Stimulated activated CD4-positive, alpha-beta T cell treated with anti-CD3 and anti-CD28 coated beads, Interleukin-2, amount 100 ng/mL, for 24 hours (primary cell): ENCODE measurements at places on chromosomes 1 and 21.
A peak's percentile ranks its signal among the peaks of the same experiment; 100 is the strongest.

GRCh38 chr1:149936992-149937705 lies 470 bp upstream of the MTMR11 start:
- no peak for DNase-seq

DNA sequence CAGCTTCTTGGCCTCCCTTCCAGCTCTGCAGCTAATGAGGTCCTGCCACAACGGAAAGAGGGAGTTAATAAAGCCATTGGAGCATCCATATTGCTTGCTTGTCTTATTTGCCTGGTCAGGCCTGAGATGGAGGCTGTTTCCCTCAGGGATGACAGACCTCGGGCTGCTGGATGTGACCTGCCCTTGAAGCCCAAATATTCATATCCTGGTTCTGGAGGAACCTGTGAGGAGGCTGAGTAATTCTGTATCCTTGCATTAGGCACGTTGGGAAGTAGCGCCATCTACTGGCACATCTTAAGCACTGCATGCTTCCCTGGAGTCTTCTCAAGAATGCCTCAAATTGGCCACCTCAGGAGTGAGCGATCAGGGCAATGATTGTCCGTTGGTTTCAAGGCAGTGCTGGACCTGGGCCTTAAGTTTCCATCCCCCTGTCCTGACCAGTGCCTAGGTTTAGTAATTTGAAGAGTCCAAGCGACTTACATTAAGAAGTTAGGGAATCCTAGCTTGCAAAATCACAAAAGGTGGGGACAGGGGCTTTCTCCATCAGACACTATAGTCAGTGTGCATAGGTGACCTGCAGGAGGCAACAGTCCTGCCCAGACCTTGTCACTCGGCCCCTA lies 13.8 kb upstream of the NASP start:
- peak; percentile 72 for DNase-seq

GRCh38 chr1:181110013-181110412 lies 21.5 kb downstream of the IER5 start:
- no peak for DNase-seq

GRCh38 chr1:15707239-15707925 lies 23.3 kb downstream of the PLEKHM2 start:
- no peak for DNase-seq

GRCh38 chr1:248837045-248837780 lies 811 bp upstream of the ZNF672 start:
- no peak for DNase-seq

GRCh38 chr1:24688621-24689195 lies 45.6 kb downstream of the SRRM1 start:
- peak; percentile 65 for DNase-seq

- DNase-seq = no peak
Observed at GRCh38 chr1:14254251-14254650, 344.2 kb upstream of the KAZN start.

DNA sequence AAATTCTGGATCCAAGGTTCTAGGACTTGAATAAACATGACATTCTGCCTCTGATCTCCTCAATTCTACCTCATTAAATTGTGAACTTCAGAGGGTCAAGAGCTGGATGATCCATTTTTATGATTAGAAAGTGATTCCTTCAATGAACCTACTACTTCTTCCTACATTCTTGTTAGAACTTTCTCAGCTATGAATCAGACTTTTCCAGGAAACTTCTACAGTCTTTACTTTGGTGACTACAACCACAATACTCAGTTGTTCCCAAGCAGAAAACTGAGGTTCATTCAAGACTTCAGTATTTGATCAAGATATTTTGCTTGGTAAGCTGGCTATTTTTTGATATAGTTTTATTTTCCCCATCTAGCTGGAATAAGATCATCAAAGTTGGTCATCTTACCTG lies 51.4 kb downstream of the CDC7 start:
- no peak for DNase-seq

GRCh38 chr1:154541231-154541630 lies 17.2 kb downstream of the UBE2Q1 start:
- no peak for DNase-seq

DNA sequence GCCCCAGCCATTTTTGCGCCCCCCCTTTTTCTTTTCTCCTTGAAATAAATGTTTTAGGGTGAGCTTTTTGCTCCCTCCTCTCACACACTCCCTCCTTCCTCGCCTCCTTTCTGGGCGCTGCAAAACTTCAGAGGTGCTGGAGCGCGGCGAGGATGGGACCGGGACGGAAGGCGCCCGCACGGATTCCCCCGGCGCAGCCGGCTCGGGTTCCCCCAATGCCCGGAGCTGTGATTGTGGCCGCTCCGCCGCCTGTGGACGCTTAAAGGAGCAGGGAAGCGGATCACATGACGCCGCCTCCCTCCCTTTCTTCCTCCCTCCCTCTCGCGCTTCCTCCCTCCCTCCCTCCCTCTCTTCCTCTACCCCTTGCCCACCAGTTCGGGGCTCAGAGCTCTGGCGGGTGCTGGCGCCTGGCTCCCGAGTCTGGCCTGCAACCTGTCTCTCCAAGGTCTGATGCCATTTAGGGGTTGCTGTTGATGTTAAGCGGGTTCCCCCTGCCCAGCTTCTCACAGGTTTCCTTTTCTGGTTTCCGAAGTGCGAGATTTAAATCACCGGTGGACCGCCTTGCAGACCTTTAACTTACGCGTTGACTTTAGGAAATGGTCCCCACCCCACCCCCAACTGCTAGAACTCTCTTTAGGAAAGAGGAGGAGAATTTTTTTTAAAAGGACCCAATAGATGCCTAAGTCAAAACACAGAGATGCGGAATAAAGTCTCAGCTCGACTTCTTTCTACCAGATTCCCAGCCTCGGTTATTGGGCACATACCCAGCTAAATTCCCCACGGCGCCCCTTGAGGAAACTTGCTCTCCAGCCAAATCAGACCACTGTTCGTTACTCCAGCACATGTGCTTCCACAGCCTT lies at the start of gene WLS:
Gene WLS (minus strand): TSS at position 235 of the 860 bp plus-strand sequence. CDS start 224 bp downstream, at position 11.
- DNase-seq = no peak

GRCh38 chr1:219373616-219373935 lies 199.9 kb downstream of the LYPLAL1 start:
- no peak for DNase-seq

- DNase-seq = no peak
Observed at GRCh38 chr1:78184460-78185072, 138.8 kb downstream of the GIPC2 start.

DNA sequence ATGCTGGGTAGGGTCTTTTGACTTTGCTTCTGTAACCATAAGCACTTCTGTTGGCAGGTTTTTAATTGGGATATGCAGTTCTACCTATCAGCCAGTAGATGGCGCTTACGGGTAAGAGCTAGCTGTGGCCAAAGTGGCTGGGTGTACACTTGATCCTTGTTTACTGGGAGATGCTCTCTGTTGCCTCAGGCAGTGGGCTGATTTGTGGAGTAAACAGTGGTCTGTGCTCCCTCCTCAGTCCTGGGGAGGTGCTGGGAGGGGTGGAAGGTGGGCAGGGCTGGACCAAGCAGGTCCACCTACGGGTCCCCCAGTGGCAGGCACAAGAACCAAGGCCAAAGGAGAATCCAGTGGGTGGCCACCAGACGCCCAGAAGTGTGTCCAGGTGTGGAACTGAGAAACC lies 43.4 kb downstream of the RALGPS2 start:
- no peak for DNase-seq

DNA sequence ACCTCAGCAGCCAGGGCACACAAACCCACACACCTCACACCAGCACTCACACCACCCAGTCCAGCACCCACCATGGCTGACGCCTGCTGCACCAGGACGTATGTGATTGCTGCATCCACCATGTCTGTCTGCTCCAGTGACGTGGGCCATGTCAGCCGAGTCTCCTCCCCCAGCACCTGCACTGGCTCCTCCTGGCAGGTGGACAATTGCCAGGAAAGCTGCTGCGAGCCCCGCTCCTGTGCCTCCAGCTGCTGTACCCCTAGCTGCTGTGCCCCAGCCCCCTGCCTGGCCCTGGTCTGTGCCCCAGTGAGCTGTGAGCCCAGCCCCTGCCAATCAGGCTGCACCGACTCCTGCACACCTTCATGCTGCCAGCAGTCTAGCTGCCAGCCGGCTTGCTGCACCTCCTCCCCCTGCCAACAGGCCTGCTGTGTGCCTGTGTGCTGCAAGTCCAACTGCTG lies at the start of gene KRTAP10-8:
Gene KRTAP10-8 (plus strand): TSS at position 51 of the 458 bp plus-strand sequence. CDS start 22 bp downstream, at position 73.
- DNase-seq = no peak

DNA sequence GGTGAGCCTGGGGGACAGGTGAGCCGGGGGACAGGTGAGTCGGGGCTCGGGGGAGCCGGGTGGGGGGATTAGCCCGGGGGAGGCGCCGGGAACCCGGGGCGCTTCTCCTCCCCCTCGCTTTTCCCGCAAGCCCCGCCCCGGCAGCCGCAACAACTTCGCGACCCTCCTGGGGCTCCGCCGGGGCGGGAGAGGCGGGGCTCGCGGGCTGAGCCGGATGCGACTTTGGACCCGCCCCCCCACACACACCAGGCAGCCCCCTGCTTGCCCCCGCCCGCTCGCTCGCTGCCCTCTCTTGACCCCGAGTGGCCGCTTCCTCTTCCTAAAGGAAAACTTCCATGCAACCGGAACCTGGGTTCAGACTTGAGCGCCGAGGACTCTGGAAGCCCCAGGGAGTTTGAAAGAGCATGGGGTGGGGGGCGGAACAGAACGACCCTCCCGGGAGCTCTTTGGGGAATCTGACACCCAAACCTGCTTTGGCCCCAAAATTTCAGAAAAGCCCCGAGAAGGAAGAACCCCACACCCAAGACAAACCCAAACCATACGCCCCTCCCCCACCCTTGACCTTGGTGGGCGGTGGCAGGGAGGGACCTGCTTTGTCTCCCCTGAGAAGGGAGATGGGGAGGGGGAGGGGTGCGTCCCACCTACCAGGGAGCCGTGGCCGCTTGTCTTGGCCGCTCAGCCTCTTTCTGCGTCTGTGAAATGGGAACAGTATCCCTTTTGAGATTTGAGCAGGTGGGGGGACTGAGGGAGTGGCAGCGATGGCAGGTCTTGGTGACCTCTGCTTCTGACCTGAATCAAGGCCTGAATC lies 550 bp downstream of the ARHGEF16 start:
- DNase-seq = no peak

DNA sequence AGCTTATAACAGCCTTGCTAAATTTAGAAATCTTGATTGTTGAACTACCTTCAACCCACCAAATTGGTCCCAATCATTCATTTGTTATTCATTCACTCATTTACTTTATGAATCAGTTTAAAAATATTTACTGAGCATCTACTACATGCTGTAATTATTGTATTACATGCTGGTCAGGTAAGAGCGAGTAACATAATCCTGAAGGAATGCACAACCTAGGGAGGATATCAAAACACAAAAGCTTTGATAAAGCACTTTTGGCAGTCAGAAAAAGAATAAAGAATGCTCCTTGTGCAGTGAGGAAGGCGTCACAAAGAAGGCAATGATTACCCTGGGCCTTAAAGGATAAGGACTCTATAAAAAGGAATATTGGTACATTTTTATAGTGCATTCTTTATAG lies 518.9 kb upstream of the NR5A2 start:
- no peak for DNase-seq

DNA sequence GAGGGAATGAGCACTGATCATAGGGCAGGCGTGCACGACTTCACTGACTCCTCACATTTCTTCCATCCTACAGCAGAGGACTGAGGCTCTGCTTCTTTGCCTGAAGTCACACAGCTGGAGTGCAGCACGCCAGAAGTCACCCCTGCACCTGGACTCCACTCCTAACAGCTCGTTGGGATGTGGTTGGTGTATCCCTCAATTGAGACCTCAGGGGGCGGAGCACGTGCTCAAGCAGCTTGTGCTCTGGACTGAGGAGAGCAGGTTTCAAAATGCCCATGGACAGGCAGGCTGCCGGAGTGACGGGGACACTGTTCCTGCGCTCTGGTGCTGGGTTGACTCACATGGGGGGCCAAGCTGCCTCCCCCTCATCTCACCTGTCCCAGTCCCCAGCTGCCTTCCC lies 13.9 kb downstream of the CHIT1 start:
- no peak for DNase-seq

DNA sequence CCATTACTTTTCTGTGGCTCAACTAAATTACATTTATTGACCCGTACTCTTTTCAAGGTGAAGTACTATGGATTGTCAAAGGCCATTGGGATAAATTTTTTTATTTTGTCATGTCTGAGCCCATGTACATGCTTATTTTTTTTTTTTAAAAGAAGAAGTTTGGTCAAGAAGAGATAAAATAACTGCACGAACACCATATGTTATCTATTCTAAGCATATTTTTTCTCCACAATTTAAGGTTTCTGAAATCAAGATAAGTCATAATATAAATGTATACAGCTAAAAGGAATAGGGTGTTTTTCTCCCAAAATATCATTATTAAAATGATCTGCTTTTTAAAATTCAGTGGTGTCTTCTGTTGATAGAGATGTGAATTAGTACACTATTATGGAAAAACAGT lies 35.0 kb upstream of the SH2D1B start:
- DNase-seq = no peak

GRCh38 chr1:237258871-237259270 lies 216.9 kb downstream of the RYR2 start:
- no peak for DNase-seq

DNA sequence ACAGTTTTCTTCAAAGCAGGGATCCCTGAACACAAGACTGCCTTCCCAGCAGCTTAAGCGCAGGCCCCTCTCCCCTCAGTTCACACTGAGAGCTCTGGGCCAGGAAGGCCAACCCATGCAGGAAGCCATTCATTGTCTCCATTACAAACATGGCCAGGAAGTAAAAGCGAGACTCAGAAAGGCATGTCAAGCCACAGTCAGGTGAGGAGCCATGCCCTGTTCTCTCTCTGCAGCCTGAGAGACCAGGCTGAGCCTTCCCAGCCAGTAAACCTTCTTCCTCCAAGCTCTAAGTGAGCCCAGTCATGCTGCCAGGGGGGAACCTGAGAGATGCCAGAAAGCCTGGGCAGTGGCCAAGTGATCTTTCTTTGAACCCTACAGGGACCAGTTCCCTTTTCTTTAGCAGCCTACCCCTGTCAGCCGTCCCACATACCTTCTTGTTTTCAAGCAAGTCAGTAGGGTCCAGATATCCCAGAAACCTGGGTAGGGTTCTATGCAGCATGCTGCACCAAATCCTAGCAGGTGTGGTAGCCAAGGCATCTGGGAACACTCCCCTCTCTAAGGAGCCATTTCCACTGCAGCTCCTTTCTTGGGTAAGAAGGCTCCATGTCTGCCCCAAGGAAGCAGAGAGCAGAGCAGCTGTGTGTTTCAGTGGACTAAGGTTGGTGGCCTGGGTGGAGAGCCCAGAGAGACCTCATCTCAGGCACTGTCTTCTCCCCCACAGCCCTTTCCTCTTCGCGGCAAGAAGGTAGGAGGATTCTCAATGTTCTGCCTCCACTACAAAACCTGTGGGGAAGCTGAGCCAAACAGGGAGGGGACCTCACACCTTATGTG lies 977 bp downstream of the TRAF3IP3 start:
- DNase-seq = peak; percentile 40
